NCI-H1092 (cell line): ENCODE measurements at places on chromosomes 3 and 15.

- DNase-seq: no peak
Measured at GRCh38 chr3:87627316-87627715, 350.9 kb upstream of the POU1F1 start.

GRCh38 chr3:62936626-62937254 is 61.5 kb upstream of the CADPS start:
- DNase-seq: no peak

DNA sequence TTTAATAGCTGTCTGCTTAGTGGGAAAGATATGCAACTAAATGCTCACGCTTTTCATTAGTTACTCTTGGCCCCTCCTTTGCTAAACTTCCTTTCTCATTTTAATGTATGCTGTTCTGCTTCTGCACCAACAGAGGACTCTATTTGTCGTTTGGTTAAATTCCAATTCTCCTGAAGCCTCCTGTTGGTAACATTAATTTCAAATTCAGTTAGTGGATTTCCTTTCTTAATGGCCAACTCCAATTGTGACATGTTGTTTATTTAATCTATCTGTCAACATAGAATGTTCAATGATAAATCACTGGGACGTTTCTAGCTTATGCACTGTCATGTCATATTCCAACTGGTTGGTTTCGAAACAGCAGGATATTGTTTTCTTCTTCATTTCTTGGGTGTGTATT is 467.4 kb upstream of the BCHE start:
- DNase-seq: no peak

- no peak for DNase-seq
Measured at GRCh38 chr3:65168547-65168946, 480.7 kb upstream of the ADAMTS9 start.

DNA sequence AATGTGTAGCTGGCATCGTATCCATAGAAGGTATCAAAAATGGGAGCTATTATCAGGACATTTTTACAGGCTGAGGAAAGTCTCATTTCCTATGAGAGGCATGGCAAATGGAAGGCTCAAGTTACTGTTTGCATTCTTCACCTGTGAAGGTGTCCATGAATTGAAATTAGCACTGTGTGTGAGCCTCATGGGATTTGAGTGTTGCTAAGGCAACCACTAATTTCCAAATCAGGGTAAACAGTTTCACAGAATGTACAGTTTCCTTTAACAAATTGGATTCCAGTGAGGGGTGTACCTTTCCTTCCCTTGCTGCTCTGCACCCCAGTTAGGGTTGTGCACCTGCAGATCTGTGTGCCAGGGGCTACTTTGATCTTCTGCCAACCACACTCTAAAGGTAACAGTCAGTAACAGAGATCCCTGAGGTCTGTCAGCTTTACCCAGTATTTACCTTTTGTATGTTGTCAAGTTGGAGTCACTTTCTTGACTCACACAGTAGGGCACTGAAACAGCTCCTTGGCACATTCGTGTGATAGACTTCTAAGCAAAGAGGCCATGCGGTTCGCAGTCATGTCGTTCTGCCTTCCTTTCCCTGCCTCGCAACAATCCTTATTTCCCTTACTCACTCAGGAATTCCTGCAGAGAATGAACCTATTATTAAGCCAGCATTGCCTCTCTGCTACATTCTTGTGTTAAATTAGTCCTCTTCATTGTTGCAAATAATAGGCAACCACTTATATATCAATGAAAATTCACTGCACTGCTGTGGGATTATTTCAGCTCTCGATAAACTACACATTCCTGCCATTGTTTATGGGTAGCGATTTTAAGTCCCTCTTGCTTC is 129.8 kb upstream of the GBE1 start:
- peak; percentile 3 for DNase-seq

GRCh38 chr15:80918196-80918783 is 71.3 kb downstream of the MESD start:
- DNase-seq: no peak
